A673 (cell line): ENCODE measurements at places on chromosomes 1 and 21. TPM values are rescaled to one million over a fixed set of nuclear protein-coding genes. Genes with fewer than 3 reads are reported as not detected.

ANKRD34A gene
- total RNA-seq, result 1.6 and 2.2 TPM in 2 replicates

BARHL2 gene
- 110 and 120 TPM in 2 replicates for total RNA-seq

CDA gene
- not detected in 2 replicates for total RNA-seq

LAX1 gene
- 0.26 and 0.43 TPM in 2 replicates for total RNA-seq

FMO5 gene
- total RNA-seq, result 0.24 and 0.31 TPM in 2 replicates

CD84 gene
- total RNA-seq, result not detected in 2 replicates

SASS6 gene
- total RNA-seq, result 15.1 and 16.8 TPM in 2 replicates

DNA sequence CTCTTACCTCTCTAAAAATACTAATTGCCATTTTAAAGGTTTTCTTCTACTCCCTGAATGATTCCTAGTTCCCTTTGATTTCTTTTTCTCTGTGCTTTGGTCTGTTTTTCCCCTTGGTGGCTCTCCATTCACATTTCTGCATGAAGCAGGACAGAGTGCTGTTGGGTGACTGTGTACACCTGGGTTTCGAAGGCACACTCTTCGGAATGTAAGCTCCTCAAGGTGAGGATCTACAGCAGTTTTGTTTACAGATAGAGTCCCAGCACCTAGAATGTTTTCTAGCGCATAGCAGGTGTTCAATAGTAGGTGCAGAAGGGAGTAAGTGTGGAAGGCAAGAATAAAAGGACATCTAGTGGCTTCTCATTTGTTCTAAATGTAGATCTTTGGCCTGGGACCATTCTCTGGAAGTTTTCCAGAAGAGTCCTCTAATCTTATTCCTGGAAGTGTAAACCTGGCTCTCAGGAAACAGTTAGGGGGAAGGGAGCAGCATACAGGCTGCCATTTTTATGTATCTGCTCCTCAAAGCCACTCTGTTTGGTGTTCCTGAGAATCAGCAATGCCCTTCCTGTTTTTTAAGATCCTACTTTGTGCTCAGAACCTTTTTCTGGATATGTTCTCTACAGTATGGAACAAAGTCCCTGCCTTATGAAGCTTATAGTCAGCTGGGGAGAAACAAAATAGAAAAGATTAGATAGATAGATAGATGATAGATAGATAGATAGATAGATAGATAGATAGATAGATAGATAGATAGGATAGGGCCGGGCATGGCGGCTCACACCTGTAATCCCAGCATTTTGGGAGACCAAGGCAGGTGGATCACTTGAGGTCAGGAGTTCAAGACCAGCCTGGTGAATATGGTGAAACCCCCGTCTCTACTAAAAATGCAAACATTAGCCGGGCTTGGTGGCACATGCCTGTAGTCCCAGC is 22.8 kb upstream of the EFNA1 start:
- no peak for DNase-seq

DNA sequence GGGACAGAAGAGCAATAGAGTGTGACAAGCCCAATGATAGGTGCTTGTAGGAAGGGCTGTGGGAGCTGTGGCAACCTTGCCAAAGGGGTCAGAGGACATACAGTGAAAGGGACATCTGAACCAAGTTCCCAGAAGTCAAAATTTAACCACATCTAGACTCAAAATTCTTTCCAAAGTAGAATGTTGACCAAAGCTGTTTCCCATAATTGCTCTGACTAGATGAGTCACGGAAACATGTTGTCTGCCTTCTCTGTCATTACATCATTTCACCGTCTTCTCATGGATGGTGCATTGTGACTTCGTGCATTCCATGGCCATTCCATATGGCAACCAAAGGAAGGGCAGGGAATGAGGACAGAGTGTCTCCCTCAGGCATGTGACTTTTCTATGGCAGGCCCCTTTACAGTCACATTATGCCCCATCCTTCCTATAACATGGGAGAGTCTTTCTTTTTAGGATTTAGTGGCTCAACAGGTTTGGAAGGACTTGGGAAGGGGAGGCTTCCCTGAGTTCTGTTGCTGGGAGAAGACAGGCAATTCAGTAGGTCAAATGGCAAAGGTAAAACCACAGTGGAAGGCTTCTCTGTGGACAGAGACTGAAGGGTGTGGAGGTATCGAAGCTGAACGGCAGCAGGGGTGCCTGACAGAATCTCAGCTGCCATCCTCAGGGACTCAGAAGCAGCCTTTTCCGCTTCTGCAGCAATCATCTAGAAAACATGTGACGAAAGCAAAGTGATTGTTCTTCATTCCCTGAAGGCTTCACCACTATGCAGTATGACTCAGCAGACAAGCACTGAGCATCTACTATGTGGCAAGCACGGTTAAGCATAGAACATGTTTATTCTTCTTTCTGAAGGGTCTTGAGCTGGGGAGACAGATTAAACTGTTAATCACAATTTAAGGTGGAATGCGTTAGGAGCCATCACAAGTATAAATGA is 24.7 kb downstream of the NPHS2 start:
- peak; percentile 51 for DNase-seq

DNA sequence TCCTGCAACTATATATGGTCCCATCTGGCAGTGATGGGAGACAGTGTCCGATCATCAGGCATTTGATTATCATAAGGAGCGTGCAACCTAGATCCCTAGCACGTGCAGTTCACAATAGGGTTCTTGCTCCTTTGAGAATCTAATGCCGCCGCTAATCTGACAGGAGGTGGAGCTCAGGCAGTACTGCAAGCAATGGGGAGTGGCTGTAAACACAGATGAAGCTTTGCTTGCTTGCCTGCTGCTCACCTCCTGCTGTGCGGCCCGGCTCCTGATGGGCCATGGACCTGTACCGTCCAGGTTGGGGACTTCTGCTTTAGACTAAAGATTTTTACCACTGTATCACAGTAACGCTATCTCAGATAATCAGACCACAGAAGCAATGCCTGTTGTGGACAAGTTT is 63.8 kb downstream of the TGFB2 start:
- peak; percentile 37 for DNase-seq

DNA sequence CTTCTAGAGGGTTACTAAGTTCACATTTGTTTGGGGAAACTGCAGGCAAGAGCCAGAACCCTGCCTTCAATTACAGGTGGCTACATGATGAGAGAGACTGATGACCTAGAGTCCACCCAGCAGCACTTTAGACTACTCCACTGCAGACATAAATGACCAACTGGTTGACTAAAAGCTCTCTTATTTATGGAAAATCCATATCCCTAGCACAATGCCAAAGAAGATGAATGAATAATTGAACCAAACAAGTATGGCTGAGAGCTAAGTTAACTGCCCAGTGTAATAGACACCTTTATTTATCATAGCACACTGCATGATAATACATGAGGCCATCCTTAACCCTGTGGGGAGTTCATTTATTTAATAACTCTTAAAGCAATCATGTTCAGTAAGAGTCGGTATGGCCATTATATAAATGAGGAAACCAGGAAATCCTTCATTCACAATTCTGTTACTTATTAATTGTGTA is 60.4 kb downstream of the IL12RB2 start:
- DNase-seq, result no peak

GRCh38 chr1:25477448-25478034 is 46.8 kb downstream of the MACO1 start:
- DNase-seq, result no peak

- DNase-seq, result peak; percentile 53
Observed at GRCh38 chr1:185693654-185694053, 40.5 kb upstream of the HMCN1 start.

DNA sequence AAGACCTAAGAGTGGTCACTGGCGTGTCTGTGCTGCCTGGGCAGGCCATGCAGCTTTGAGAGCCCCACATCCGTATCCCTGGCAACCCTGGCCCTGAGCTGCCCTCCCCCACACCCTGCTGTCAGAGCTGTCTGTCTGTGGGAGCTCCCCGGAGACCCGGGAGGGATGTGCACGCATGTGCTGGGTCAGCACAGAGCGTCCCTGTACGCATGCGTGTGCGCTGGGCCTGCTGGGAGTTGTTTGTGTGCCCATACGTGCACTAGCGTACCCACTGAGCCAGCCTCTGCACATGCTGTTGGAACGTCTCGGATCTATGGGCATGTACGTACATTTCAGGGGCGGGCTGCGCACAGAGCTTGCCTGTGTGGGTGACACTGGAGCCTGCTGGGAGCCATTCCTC is 89.3 kb downstream of the EPHB2 start:
- DNase-seq, result no peak

DNA sequence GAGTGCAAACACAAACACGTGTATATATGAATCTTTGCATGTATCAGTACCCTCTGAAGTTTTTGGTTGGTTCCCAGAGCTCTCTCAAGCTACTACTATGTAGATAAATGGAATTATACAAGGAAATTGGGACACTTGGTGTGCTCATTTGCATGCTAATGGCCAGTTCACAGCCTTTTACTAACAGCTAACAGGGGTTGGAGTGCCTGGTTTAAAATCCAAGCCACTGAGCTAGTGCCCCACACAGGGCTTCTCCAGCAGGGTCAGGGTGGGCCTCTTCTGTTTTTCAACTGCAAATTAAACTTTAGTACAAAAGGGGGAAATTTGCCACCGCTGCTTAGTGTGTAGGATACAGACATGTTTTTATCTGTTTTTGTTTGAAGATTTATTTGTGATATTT is 121.0 kb downstream of the ATP5PO start:
- DNase-seq, result no peak

- DNase-seq, result no peak
Observed at GRCh38 chr1:31498376-31499040, 77.8 kb upstream of the TINAGL1 start.
